Type B pancreatic cell (in vitro differentiated cells): ENCODE measurements at places on chromosomes 16 and 17.

DNA sequence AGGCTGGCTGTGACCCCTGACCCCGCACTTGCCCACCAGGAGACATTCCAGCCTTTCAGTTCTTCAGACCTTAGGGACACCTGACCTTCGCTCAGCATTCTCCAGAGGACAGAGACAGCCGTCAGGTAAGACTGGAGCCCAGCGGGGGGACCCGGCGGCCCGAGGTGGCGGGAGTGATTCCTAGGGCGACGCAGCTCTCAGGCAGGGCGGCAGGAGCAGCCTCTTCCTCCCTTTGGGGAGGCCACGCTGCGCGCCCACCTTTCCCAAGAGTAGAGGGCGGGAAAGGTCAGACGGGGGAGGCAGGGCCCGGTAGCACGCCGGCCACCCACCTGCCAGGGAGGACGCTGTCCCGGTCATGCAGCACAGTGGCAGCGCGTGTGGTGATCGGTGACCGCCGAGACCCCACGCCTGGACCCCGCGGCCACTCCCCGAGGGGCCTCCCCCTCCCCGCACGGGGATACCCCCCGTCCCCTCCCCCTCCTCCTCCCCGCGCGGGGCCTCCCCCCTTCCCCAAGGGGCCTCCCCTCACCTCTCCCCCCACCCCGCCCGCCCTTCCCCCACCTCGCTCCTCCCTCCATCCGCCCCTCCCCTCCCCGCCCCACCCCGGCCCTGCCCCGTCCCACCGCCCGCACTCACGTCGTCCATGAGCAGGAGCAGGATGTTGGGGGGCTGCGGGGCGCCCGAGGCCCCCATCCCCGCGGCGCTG is 472 bp downstream of the GALNS start:
- no peak for DNase-seq

GRCh38 chr16:81321039-81321438 is 6.3 kb downstream of the GAN start:
- no peak for DNase-seq

GRCh38 chr17:49404906-49405305 is 9.8 kb downstream of the PHB1 start:
- DNase-seq: no peak

DNA sequence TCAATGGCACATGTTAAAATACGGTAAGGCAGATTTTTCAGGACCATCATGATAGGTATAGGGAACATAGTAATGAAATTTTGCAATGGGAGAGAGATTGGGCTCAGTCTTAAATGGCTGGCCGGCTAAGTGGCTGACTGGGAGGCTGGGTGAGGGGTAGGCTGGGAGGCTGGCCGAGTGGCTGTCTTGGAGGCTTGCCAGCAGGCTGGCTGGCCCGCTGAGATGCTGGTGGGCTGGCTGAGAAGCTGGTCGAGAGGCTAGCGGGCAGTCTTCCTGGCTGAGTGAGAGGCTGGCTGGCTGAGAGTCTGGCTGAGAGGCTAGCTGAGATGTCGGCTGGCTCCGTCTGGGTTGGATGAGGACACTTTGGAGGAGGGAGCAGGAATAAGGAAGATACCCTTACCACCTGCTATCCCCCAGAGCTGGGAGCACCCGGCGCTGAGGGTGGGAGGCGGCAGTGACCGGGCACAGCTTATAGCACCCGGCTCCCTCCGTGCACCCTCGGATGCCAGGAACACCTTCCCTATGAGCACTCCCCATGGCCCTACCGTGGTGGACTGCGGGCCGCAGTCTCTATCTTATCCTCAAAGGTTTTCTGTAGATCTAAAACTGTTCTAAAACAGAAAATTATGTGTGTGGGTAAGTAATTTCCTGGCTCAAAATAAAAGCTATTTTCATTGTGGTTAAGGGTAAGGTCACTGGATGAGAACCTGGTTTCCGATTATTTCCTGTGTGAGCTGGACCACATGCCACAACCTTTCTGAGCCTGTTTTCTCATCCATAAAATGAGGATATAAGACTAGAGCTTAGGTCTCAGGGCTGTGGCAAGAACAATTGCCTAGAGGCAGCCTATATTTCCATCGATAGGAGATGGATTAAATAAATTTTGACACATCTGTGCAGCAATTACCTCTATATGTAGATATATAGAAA is 34.5 kb upstream of the TMC5 start:
- no peak for DNase-seq
